ENCODE measurements at places on chromosomes 1 and 21.

DNA sequence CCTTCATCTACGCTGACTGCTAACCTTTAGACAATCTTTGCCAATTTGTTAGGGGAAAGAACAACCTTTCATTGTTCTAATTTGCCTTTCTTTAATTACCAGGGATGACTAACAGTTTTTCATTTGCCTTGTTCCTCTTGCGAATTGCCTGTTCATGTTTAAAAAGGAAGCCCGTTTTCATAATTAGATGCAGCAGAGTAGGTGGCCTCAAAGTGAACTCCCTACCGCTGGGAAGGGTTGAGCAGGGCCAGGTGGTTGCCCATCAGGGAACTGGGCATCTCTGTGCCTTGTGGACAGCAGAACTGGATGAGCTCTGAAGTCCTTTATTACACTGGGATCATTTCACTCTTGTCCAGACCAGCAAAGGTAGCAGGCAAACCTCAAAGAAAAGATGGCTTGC is 59.0 kb downstream of the HIVEP3 start:
- no peak for DNase-seq

DNA sequence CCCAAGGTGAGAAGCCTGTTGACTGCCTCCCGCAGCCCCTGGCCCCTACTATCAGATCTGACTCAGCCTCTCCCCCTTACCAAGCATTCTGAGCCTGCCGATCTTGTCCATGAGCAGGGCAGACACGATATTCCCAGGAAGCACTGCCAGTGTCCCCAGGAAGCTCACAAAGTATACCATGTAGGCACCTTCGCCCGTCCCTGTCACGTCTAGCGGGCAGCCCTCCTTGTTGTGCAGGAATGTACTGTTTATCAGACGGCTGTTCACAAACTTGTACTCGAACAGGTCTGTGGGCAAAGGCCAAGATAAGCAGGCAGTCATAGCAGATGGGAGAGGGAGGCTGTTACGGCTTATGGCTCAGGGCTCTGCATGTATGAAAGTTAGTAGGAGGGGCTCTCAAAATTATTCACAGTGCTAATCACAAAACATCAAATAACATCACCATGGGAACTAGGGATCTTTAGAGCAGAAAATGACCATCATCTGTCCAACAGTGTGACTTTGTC is 7.3 kb downstream of the BOLA1 start:
- DNase-seq: no peak

DNA sequence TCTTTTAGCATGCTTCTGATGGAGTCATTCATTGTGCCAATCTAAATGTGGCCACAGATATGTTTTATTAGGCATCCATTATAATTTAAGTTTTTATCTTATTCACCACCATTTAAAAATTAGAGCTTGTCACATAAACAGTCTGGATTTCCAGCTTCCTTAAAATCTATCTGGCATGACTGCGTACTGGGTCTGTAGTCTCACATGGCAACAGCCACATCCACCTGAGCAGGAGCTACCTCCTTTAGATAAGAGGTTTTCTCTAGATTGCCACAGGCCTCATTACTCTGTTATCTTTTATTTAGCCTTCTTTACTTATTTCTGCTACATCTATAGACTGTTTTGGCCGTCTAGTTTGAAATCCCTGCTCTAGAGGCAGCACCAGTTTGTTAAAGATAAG is 29.1 kb downstream of the B3GALT2 start:
- no peak for DNase-seq

- DNase-seq: no peak
Observed at GRCh38 chr1:229410692-229411433, 23.0 kb downstream of the ACTA1 start.

Measured in KG1 (cell line).